ENCODE measurements at places on chromosomes 6 and 20. TPM values are rescaled to one million over a fixed set of nuclear protein-coding genes. Genes with fewer than 3 reads are reported as not detected.

GRCh38 chr20:52676283-52676995 is 295.7 kb upstream of the TSHZ2 start:
- DNase-seq = no peak

- DNase-seq = no peak
These were observed 660.2 kb upstream of the ADGRB3 start for GRCh38 chr6:67974931-67975330.

- no peak for DNase-seq
These were observed 4.1 kb downstream of the CNBD2 start for GRCh38 chr20:35972462-35972861.

- no peak for DNase-seq
These were observed 3.5 kb downstream of the SCML4 start for GRCh38 chr6:107820338-107821261.

- DNase-seq = no peak
These were observed 199.0 kb downstream of the JARID2 start for GRCh38 chr6:15444881-15445280.

DNA sequence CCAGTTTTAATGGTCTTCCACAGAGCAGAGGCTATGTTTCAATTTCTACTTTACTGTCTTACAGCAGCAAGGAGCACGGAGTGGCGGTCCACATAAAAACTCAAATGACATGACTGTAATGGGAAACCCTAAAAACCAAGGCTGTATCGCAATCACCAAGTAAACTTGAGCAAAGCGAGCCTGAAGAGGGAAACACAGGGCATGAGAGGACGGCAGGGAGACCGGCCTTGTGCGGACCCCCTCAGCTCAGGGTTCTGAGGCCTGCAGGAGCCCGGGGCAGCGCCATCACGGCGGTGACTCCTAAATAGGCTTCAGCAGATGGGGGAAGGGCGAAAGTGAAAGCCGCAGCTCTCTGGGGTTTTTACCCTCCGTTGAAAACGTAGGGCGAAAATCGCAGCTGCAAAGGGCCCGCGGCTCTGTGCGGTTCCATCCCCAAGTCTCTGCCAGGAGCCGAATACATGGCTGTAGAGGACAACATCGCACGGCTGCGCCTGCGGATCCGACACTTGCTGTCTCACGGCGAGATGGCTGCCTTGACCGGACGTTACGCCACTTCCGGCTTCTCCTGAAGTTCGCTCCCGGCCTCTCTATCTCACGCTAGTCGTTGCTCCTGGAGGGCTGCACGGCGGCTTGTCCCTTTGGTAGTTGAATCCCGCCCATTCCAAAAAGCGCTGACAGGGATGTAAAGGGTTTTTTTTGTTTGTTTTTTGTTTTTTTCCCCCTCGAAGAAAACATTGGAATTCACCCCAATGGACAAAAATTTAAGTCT is at the start of gene PSMB1:
Gene PSMB1, minus strand, starts transcription at position 543 of the 769 bp plus-strand sequence. Its CDS starts 65 bp downstream, at position 478.
- peak; percentile 48 for DNase-seq

DNA sequence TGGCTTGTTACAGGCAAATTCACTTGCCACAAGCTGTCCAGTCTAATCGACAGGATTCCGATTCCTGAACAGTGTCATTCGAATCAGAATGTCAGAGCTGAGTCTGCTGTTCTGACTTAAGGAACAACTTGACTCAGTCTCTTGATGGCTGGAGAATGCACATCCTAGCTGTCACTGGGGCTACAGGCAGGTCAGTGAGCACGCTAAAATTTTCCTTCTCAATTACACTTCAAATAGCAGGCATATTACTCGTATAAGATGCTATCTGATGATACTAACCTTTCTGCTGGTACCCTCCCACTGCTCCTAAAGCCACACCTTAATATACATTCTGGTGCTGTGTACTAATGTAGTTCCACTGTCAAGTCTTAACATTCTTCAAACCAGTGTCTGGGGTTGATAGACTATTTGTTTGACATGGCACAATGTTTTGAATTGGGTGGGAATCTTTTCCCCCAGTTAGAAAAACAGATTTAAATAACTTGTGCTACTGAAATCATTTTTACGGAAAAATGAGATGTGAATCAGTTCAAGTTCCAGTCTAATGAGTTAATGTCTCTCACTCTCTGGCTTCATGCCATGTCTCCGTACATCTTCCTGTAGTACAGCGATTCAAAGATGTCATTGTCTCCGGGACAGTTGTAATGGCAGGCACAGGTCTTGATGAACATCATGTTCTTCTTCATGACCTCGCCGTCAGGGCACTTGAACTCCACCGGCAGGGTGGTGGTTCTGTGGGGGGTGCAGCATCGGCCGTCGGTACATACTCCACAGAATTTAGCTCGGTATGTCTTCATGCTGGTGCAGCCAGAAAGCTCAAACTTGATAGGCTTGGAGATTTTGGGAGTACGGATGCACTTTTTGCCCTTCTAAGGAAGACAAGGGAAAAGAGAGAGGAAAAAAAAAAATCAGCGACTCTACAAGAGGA is 2.2 kb downstream of the CCN2 start:
- DNase-seq = no peak

DNA sequence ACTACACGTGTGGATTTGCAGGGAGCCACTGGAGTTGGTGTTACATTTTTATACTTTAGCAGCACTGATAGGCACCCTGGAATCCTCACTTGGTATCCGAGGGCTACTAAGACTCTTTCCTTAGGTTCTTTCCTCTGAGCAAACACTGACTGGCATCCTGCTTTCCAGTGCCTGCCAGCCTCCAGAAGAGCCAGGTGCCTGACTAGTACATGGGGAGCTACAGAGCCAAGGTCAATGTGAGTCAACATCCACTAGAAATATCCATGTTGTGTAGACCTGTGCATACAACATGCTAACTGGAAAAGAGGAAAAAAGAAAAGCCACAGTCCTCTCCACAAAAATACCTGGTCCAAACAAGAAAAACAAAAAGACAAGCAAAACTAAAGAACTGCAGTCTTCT is 5.9 kb downstream of the TUBB1 start:
- no peak for DNase-seq

DNA sequence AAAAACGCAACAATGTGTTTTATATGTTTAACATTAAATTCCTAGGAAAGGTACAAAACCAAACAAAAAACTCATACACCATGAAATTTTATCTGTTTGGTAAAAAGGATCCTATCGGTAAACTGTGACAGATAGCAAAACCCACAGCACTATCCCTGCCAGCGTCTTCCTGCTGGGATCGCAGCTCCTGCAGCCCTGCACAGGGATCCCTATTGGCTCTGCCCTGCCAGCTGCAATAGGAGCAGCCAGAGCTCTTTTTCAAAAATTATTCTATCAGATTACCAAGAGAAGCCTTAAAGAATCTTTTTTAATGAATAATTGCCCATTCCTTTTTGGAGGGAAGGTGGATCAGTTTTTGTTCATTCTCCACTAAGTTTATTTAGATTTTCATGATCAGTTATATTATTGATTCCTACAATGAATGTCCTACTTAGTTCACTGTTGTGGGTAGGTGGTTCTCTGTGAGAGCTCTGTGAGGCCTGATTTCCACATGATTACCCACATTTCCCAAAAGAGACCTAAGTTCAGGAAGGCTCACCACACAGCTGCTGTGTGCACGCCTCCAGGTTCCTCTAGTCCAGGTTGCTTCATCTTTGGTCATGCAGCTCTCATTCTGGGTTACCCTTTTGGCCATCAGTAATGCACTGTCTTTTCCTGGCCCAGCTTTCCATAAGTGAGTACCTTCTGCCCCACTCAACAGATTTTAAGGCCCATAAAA is 293.8 kb downstream of the FRK start:
- DNase-seq = no peak

- no peak for DNase-seq
These were observed 2.2 kb downstream of the SNX21 start for GRCh38 chr20:45835825-45836224.

- no peak for DNase-seq
These were observed 18.5 kb downstream of the BTBD3 start for GRCh38 chr20:11936157-11936556.

GRCh38 chr20:57996936-57997890 is 231.2 kb downstream of the ANKRD60 start:
- DNase-seq = no peak

DNA sequence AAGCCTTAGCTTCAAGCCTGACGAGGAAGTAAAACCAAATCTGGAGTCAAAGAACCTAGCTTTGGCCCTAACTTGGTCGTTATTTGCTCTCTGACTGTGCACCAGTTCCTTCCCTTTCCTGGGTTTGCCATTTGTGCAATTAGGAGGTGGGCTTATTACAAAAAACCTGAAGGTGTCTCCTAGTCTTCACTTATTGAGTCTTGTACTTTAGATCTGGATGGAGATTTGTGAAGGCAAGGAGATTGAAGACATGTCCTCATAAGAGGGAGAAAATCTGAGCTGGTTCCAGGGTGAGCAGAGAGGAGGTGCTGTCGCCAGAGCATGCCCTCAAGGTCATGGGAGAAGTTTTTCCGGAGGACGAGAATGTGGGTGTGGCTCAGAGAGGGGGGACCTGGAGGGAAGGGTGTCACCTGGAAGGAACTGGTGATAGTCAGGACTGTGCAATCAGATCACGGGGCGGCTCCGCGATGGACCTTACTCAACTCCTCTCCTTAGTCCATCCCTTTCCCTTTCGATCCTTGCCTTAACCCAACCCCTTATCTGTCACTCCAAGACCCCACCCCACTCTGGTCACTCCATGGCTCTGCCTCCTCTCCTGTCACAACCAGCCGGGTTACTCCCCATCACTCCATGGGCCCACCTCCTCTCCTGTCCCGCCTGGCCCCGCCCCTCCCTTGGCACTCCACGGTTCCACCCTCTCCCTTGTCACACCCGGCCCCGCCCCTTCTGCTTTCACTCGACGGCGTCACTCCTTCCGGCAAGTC is 588 bp upstream of the ACSS2 start:
- DNase-seq = no peak

- DNase-seq = no peak
These were observed 66.9 kb downstream of the PHACTR2 start for GRCh38 chr6:143744551-143745165.

DNA sequence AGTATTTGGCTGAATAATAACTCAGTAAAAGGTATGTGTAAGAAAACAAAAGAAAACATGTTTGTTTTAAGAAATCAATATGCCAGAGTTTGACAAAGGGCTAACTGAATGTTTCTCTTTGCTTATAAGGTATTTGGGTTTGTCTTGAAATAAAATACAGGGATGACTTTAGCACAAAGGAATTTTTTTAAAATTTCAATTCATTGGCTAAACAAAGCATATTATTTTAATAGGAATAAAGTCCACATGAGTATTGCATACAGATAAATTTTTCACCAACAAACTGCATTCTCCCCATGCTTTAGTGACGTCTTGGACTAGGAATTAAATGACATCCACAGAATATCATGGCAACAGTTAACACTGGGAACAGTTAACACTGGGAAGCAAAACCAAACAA is 480.0 kb upstream of the JAG1 start:
- no peak for DNase-seq

- peak; percentile 26 for DNase-seq
These were observed 41.6 kb downstream of the UNC5CL start for GRCh38 chr6:40997234-40997957.

GRCh38 chr6:3800850-3801591 is 48.2 kb upstream of the FAM50B start:
- DNase-seq = no peak

Gene AKAP7
- 205 TPM for total RNA-seq

Gene TSHZ2
- 2.4 TPM for total RNA-seq

Gene RBM38
- total RNA-seq = 10.6 TPM

Gene FAM229B
- total RNA-seq = 24.1 TPM

Gene CCN2
- total RNA-seq = 4.1 TPM

Gene VSTM2L
- 201 TPM for total RNA-seq

Gene TRIM40
- total RNA-seq = not detected

Gene RHAG
- 0.41 TPM for total RNA-seq

Gene RAB44
- total RNA-seq = not detected

Gene FNDC1
- total RNA-seq = 1.2 TPM
